Activated CD8-positive, alpha-beta memory T cell treated with anti-CD3 and anti-CD28 coated beads, Interleukin-2, amount 50 U/mL, for 4 hours (primary cell): ENCODE measurements at places on chromosomes 5 and 9.
A peak's percentile ranks its signal among the peaks of the same experiment; 100 is the strongest.

DNA sequence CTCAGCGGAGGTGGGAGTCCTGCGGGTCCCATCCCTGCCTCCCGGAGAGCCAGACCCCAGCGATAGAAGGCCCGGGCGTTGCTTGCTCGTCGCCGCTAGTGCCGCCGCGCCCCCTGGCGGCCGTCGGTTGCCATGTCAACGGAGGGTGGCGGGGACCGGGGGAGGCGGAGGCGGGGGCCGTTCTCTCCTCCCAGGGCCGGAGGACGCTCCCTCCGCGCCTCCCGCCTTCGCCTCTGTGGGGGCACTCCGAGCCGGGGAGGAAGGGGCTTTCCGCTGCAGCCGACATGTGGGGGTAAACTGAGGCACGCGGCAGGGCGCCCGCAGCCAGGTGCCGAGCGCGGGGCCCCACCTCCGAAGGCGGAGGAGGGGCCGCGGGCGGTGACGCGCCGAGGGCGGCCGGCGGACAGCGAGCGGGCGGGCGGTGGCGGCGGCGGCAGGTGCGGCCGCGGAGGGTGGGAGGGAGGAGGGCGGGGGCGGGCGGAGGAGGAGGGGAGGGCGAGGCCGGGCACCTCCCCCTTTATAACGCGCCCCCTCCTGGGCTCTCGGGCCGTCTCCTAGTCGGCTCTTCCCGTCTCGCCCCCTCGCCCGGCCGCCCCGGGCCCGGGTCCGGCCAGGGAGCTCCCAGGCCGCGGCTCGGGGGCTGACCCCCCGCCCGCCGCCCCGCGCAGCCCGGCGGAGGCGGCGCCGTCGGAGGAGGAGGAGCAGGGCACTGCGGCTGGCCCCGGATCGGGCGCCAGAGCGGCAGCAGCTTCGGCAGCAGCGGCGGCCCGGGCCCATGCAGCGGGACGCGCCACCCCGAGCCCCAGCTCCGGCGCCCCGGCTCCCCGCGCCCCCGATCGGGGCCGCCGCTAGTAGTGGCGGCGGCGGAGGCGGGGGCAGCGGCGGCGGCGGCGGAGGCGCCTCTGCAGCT, 556 bp upstream of the CDK9 start:
- peak; percentile 89 for DNase-seq

DNA sequence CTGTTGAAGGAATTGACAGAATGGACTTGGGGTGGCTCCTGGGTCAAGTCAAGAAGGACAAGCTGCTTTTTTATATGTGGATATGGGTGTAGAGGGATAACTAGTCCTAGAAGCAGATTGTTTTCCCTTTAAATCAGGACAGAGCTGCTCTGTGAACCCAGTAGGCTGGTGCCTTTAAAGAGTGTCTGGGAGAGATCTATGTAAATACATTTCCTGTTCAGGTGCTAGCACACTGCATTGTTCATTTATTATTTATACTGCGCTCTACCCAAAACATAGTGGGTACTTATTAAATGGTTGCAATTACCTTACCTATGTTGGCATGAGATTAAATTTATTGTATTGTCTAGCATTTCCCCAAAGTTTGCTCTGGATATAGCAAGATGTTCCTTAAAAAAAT, 86.6 kb upstream of the EQTN start:
- no peak for DNase-seq

GRCh38 chr5:173627860-173628392, 11.5 kb upstream of the BOD1 start:
- DNase-seq = no peak

DNA sequence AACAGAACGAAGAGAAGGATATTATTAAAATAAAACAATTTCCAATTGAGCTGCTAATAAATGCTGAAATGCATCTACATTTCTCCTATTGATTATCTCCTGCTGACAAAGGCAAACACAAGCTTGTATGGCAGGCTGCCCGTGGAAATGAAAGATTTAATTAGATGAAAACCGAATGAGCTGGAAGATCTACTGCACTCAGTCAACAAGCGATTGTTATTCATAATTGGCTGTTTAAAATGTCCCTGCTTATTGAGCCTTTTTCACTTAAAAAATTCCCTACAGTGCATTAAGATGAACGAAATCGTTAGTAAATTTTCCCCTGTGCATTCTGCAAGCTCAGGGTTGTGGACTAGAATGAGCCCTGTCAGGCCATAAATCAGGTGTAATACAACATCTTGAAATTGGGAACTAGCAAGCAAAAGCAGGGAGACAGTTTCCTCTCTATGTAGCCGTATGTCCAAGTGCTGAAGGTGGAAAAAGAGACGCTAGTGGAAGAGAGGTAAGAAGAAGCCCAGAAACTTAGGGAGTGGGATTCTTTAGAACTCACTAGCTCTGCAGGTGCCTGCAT, 28.5 kb upstream of the KIF4B start:
- no peak for DNase-seq

GRCh38 chr5:17185773-17186172, 31.7 kb upstream of the BASP1 start:
- no peak for DNase-seq

DNA sequence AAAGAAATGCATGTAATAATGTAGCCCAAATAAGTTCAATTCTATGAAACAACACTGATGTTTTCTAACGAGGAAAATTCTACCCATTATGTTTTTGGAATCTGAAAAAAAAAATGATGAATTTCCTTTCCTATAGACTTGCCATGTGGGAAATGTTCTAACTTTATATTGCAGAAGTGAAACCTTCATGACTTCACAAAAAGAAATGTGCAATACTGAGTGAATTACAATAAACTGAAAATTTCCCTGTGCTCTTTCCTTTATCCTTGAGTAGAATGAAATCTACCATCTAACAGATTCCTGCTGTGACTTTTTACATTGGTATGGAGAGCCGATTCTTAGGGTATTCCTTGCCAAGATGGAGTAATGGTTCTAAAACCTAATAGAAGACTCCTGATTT, 1622.5 kb downstream of the MAT2B start:
- DNase-seq = no peak
